Left kidney (tissue), 8 donors: ENCODE measurements at places on chromosomes 6 and 20. TPM values are rescaled to one million over a fixed set of nuclear protein-coding genes. Genes with fewer than 3 reads are reported as not detected.

Gene BACH2
- polyA plus RNA-seq: 11.4 TPM

Gene DEK
- 257 TPM for polyA plus RNA-seq

Gene HFE
- polyA plus RNA-seq: 9.4 TPM

Gene OR5V1
- polyA plus RNA-seq: not detected

Gene COL12A1
- polyA plus RNA-seq: 79.2 TPM

Gene OSER1
- 54.8 TPM for polyA plus RNA-seq

Gene PRKN
- 7.7 TPM for polyA plus RNA-seq

Gene PCK1
- 17.2 TPM for polyA plus RNA-seq

Gene MOG
- polyA plus RNA-seq: not detected

Gene TNFRSF6B
- 2.1 TPM for polyA plus RNA-seq

Gene C2
- 3.9 TPM for polyA plus RNA-seq

Gene PCSK2
- polyA plus RNA-seq: 0.62 TPM

Gene NFATC2
- 1.6 TPM for polyA plus RNA-seq

Gene KATNA1
- 32.6 TPM for polyA plus RNA-seq

Gene PPP1R16B
- 6.9 TPM for polyA plus RNA-seq

Gene PRDM13
- not detected for polyA plus RNA-seq

Gene ALDH8A1
- 30.9 TPM for polyA plus RNA-seq
